ENCODE measurements at places on chromosomes 4 and X.

DNA sequence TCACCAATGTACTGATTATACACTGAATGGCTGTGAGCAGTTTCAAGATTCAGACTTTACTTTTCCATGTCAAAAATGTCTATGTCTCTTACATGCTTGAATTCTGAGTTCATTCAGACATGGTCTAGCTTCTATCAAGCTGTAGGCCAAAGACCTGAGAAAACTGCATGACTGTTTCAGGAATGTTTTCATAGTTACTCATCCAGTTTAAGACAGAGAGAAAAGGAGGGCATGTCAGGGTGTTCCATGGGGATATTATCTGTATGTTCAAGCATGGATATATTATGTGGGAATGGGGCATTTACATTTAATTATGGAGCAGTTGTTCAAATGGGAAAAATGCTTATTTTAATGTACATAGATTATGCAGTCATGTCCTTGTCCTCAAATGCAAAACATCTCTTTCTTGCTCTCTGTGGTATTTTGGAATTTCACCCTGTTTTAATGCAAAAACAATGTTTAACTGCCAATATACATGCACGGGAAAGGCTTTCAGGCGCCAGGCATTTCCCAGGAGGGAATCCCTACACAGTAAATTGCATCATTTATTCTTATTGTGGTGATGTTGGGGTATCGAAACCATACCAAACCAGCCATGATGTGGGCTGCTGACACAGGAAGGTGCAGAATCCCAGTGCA, 429.1 kb upstream of the INTU start:
- DNase-seq, result no peak

DNA sequence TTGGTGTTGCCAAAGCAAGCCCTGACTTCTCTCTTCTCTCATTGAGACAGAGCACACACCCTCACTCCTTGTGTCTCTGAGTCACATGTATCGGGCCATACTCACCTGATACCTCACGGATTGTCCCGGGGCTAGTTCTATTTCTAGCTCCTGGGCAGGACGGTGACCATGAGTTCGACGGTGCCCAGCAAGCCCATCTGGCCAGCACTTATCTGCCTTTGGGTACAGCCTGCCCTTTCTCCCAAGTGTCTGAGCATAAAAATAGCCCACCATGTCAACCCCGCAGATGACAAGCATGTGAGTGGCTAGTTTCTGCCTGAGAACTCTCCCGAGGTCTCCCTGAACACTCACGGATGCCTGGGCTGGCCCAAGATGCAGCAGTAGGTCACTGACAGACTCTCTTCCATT, 158.5 kb downstream of the DHRSX start:
- no peak for DNase-seq

DNA sequence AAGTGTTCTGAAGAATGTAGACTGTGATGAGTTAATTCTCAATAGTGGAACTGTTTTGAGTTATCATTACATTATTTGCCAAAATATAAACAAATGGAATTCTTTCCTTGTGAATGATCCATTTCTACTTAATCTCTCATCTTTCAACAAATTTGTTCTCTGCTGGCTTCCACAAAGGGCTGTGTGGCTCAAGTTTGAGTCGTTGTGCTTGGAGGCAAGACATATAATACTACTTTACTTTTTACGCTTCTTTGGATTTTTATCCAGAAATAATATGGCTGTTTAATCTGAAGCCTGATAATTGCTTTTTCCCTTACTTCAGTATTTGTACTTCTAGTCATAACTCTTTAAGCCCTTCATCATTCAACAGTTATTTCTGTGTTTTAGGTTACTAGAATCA, 169.5 kb downstream of the ARHGAP10 start:
- DNase-seq, result no peak

GRCh38 chr4:1978741-1979476, 29.9 kb downstream of the NELFA start:
- DNase-seq, result no peak

DNA sequence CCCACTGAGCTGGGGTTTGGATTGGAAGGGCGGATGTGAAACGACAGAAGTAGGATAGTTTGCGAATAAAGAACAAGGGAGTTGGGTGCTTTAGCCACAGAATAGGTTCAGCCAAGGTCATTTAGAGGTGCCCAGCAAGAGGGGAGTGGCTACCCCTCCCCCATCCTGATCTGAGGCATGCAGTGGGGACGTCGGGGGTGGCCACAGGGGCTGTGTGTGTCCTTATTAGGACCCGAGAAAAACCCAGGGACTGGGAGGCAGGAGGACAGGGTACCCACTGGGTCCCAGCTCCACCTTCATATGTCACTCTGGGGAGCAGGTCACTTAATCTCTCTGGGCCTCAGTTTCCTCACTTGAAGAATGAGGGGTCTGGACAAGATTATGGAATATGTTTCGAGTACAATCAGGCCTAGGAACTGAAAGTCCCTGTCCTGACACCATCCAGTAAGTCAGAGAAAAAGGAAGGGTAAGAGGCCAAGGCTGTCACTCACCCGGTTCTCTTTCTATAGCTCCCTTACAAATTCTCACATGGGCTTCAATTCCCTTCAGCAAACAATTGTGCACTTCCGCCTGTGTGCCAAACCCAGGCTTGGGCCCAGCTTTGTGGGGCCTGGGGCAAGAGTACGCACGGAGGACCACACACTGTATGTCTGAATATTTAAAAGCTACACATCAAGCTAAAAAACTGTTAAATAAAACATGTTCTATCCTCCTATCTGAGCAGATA, 4.2 kb upstream of the NYX start:
- DNase-seq, result no peak

- no peak for DNase-seq
These were observed 2.4 kb upstream of the SH3KBP1 start for GRCh38 chrX:19889582-19890342.

DNA sequence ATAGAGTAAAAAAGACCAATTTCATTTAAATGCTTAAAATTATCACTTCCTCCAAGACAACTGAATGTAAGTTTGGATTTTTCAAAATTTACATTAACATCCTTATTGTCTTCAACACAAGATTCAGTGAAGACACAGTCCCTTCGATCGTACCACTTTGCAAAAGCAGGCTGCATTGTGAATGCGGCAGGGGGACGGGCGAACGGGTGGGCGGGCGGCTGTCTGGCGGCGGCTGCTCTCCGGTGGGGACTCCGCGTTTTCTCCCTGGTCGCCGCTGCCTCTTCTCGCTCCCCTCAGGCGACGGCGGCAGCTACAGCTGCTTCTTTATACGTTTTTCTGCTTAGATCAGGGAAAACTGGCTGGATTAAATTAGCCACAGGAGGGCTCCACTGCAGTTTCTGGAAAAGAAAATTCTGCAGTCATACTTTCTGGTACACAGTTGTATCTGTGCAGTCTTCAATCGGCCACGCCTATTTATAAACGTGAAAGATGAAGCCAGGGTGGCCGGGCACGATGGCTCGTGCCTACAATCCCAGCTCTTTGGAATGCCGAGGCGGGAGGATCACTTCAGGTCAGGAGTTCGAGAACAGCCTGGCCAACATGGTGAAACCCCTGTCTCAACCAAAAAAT, 33.9 kb upstream of the HPF1 start:
- peak; percentile 44 for DNase-seq

DNA sequence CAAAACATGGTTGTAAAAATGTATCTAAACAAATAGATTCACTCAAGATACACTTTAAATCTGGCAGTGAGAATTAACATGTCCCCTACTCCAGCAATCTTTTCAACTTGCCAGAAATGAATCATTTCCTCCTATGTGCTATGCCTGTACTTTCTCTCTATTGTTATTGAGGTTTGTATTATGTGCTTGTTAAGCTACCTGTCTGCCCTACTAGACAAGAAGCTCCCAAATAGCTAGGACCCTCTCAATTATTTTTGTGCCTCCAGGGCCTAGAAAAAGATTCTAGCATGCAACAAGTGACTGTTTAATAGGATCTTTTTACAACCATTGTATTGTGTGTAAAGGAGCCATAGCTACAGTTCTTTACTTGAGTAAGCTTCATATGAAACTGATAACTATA, 3.5 kb upstream of the SAP30 start:
- no peak for DNase-seq

GRCh38 chr4:178090640-178091411, 648.6 kb upstream of the AGA start:
- no peak for DNase-seq

- peak; percentile 43 for DNase-seq
These were observed 2.6 kb upstream of the KIAA0232 start for GRCh38 chr4:6779667-6780565.

DNA sequence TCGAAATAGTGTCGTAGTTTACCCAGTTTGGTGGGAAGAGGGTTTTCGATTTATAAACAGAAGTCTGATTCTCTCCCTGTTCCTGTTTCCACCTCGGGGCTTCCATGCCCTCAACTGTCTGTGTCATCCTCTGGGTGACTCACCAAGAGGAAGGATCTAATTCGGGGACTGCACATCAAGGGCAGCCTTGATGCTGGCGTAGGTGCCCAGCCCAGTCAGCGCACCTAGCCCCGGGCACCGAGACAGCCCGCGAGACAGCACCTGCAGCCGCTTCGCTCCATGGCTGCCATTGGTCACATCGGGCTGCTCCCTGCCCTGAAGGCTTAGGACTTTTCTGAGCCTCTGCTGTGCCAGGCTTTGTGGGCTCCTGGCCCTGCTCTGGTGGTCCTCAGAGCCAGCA, 7.7 kb downstream of the ABCD1 start:
- DNase-seq, result no peak

- no peak for DNase-seq
These were observed 126.0 kb downstream of the LDB2 start for GRCh38 chr4:16772366-16772850.

GRCh38 chr4:17587094-17587822, 10.3 kb downstream of the LAP3 start:
- DNase-seq, result no peak

DNA sequence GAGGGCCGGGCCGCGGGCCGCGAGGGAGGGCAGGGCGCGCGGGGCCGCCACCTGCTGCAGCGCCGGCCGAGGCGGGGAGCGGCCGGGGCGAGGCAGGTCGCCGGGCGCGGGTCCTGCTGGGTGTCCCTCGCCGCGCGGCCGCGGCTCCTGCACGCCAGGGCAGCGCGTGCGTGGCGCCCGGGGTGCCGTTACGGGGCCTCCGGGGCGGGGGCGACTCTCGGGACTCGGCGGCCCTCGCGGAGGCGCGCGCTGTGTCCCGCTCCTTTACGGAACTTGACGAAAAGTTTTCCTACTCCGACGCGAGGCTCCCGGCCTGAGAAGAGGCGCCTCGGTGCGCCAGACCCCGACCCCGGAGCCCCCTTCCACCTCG, 329 bp downstream of the TBC1D14 start:
- no peak for DNase-seq

- no peak for DNase-seq
These were observed 60.5 kb downstream of the TMA16 start for GRCh38 chr4:163554870-163555465.

DNA sequence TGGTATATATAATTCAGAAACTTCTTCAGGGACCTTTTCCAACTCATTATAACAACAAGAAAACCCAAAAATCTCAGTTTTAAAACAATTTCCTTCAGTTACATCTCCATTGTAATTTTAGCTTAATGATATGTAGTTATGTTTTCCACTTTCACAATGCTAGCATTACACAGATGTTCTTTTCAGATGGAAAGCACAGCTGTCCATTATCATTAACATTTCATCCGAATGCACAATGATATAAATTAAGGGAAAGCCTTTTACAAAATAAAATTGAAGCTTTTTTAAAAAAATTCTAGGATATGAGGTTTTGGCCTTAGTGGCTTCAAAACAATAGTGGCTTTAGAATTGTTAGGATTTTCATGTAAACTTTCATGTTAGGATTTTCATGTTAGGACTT, 389.2 kb downstream of the ADAM29 start:
- no peak for DNase-seq

DNA sequence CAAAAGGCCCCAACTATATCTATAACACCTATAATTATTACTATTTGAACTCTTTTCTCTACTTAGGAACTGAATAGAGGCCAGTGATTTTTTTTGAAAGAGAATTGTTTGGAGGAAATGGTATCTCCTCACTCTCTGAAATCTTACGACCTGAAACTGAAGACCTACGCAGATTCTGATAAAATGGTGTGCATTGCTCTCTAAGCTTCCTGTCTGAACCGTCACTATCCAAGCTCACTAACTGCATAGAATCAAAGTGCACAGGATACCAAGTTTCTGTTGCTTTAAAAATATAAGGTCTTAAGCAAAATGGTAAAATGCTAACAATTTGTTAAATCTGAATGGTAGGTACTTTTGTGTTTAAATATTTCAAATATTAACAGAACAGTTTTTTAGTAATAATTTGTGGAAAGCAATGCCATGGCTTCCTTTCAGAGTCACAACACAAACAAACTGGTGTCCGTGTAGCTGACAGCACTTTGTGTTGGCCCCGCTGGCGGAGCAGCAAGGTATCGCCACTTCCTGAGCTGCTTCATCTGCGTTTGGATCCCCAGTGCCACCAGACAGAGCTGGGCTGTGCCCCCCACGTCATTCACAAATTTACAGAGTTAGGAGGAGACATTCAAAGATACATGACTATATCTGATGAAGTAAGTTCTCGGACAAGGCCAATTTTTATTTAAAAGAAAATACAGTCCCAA, 313.9 kb downstream of the FBXW7 start:
- DNase-seq, result no peak

DNA sequence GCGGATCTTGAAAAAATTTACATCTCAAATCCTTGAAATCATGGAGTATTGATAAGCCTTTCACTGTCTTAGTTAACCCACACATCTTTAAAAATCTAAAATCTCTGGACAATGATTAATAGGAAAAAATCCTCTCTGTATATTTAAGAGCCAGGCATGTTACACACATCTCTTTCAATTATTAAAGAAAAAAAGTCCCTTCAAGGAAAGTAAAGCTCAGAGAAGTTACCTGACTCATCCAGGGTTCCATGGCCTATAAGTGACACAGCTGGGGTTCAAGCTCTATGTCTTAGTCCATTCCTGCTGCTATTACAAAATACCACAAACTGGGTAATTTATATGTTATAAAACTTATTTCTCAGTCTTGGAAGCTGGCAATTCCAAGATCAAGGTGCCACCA, 14.2 kb upstream of the FGF16 start:
- no peak for DNase-seq

- no peak for DNase-seq
These were observed 213.5 kb downstream of the VEGFC start for GRCh38 chr4:176579226-176579625.

DNA sequence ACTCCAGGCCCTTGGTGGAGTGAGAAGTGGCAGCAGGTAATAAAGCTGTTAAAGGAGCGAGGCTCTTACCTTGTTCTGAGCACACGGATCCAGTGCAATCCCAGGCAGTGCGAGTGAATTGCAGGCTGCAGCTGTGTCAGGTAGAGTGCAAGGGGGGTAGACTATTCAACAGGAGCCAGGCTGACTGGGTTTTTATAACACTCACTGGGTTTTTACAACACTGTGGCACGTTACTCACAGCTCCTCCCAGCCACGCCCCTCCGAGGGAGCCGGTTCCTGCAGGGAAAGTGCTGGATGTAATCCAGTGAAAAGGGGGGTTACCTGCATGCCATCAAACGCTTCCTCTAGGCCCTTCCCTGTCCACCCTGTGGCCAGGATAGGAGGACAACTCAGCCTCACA, 358 bp downstream of the FGFBP1 start:
- DNase-seq, result no peak
